Naive thymus-derived CD8-positive, alpha-beta T cell (primary cell): ENCODE measurements at places on chromosomes 4 and X.

- no peak for DNase-seq
- no peak overlapping the region for H3K4me3 ChIP-seq
- H3K4me1 ChIP-seq, result peaks cover 30% of the 10 kb centered on the region
Measured at GRCh38 chrX:46627711-46628419, 54.3 kb downstream of the CHST7 start.

GRCh38 chrX:66876776-66877175, 237.9 kb upstream of the EDA2R start:
- no peaks in the 10 kb centered on the region for H3K27me3 ChIP-seq
- H3K36me3 ChIP-seq, result no peaks in the 10 kb centered on the region
- H3K27ac ChIP-seq, result no peak overlapping the region
- H3K4me3 ChIP-seq, result no peak overlapping the region

GRCh38 chr4:59120287-59120814, 2010.2 kb upstream of the IGFBP7 start:
- no peaks in the 10 kb centered on the region for H3K4me1 ChIP-seq
- H3K27ac ChIP-seq, result no peak overlapping the region
- DNase-seq, result no peak
- no peak overlapping the region for H3K4me3 ChIP-seq
- H3K36me3 ChIP-seq, result no peaks in the 10 kb centered on the region

- DNase-seq, result no peak
- no peak overlapping the region for H3K27ac ChIP-seq
- H3K27me3 ChIP-seq, result no peaks in the 10 kb centered on the region
- H3K36me3 ChIP-seq, result no peaks in the 10 kb centered on the region
- no peak overlapping the region for H3K4me3 ChIP-seq
Measured at GRCh38 chrX:68851082-68851481, 22.3 kb downstream of the EFNB1 start.

DNA sequence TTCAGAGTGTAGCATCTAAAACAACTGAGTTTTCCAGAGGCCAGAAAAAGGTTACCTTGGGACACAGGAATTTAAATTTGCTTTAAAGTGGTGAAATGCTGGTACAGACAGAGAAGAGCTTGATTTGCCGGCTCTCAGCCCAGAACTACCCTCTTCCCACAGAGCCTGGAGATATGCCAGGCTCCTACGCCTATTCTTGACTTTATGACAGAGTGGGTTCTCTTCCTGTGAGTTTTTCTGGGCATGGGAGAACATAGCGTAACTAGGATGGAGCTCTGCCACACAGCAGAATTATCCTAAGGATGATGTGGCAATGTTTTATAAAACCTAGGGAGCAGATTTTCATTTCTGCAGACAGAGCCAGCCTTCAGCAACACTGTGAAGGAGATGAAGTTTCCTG, 241.8 kb downstream of the GRIA3 start:
- H3K36me3 ChIP-seq, result no peaks in the 10 kb centered on the region
- H3K27ac ChIP-seq, result no peak overlapping the region
- H3K27me3 ChIP-seq, result no peaks in the 10 kb centered on the region
